ENCODE measurements at places on chromosomes 3 and 15.

DNA sequence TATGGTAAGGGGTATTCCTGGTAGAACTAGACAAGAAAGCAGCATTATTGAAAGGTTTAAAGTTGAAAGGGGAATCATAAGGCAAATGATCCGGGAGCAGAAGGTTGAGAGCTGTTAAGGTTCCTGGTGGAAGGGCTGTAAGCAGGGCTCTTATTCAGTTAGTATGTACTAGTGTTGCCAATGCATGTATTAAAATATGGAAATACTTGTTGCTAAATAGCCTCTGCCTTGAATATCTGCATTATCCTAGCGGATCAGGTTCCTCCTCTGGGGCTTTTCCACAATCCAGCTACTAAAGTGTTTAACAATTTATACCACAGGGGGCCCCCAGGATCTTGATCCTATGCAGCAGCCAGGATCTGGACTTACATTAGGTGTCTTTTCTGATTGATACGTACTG is 7.3 kb upstream of the COPB2 start:
- DNase-seq = no peak

- DNase-seq = no peak
Observed at GRCh38 chr3:122902326-122902725, 107.5 kb downstream of the SLC49A4 start.

- DNase-seq = no peak
Observed at GRCh38 chr3:21944251-21944650, 193.2 kb upstream of the ZNF385D start.

- no peak for DNase-seq
Observed at GRCh38 chr3:187999821-188000220, 154.1 kb upstream of the LPP start.

DNA sequence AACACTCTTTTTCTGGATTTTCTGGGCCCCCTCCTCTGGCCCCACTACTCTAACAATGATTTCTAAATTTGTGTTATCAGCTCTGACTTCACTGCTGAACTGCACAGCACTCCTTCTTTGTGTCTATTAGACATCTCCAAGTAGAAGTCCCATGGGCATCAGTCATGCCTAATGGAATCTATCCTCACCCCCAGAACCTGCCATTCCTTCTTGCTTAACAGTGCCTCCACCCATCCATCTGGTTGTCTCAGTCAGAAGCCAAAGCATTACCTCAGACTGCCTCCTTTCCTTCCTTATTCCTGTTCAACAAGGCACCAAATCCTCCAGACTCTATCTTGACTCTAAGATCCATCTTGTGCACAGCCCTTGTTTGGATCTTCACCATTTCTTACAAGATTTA is 36.2 kb downstream of the SSR3 start:
- DNase-seq = no peak

- DNase-seq = no peak
Observed at GRCh38 chr15:26126819-26127387, 263.8 kb upstream of the ATP10A start.

GRCh38 chr15:50685191-50685975 is 1.2 kb downstream of the TRPM7 start:
- DNase-seq = no peak

All from stimulated activated CD4-positive, alpha-beta T cell treated with anti-CD3 and anti-CD28 coated beads, Interleukin-1b, Interleukin-23, amount 100 ng/mL, for 1 hour (primary cell).